ENCODE measurements at places on chromosomes 1 and 21. TPM values are rescaled to one million over a fixed set of nuclear protein-coding genes. Genes with fewer than 3 reads are reported as not detected.

DNA sequence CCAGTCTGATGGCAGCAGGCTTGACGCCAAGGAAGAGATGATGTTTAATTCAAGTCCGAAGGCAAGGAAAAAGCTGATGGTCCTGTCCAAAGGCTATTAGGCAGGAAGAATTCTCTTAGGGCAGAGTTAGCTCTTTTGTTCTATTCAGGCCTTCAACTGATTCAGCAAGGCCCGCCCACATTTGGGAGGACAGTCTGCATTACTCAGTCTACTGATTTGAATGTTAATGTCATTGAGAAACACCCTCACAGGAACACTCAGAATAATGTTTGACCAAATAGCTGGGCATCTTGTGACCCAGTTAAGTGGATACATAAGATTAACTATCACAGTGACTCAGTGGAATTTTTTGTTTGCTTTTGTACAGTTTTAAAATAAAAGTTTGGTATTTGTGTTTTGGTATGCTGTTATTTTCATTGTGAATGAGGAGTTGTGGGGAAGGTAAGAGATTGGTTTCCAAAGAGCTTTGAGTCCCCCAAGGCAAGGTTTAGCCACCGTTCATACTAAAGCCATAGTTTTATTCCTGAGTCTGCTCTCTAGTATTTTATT lies 1.7 kb upstream of the ZNF691 start:
- no peak for DNase-seq

The CYP4X1 gene
- total RNA-seq, result not detected

The ADCY10 gene
- 0.96 TPM for total RNA-seq

The WNT3A gene
- total RNA-seq, result not detected

DNA sequence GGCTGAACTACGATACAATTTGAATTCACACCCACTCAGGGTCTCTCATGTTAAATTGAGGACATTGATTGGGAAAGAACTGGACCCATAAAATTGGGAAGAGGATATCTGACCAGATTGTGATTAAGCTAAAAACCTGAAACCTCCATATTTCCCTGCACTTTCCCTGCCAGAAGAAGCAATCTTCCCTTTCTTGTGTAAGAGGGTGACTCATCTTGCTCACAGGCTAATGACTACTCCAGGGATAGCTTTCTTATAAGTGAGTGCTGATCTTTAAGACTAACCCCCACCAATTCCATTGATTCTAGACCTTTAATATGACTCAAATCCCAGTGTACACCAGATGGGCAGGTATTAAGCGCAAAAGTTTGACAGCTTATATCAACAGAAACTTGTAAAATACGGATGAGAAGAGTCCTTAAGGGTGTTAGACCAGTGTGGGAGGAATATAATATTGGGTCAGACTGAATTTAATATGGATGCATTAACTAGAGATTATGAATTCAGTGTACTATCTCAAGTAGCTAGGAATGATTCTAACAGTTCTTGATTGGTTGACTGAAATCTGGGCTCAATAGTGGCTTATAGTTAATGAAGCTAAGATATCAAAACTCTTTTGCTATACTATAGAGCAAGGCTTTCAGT lies 12.1 kb upstream of the SGIP1 start:
- DNase-seq, result no peak

DNA sequence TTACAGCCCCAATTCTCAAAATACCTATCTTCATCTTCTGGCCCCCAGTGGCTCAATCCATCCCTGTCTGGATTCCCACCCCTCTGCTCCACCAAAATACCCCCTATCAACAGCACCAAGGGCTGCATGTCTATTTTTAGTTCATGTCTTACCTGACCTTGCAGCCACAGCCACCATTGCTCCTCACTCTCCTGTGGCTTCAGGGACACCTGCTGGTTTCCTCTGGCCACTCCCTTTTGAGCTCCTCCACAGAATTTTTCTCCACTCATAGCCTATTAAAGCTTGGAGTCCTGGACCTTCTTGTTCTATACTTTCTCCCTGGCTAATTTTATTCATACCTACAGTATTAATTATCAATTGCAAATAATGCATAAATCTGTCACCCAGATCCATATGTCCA lies 125.3 kb upstream of the NGF start:
- DNase-seq, result no peak

- no peak for DNase-seq
Observed at GRCh38 chr1:38699330-38700076, 160.1 kb downstream of the RRAGC start.

- no peak for DNase-seq
Observed at GRCh38 chr1:43957407-43958040, 10.8 kb downstream of the IPO13 start.

DNA sequence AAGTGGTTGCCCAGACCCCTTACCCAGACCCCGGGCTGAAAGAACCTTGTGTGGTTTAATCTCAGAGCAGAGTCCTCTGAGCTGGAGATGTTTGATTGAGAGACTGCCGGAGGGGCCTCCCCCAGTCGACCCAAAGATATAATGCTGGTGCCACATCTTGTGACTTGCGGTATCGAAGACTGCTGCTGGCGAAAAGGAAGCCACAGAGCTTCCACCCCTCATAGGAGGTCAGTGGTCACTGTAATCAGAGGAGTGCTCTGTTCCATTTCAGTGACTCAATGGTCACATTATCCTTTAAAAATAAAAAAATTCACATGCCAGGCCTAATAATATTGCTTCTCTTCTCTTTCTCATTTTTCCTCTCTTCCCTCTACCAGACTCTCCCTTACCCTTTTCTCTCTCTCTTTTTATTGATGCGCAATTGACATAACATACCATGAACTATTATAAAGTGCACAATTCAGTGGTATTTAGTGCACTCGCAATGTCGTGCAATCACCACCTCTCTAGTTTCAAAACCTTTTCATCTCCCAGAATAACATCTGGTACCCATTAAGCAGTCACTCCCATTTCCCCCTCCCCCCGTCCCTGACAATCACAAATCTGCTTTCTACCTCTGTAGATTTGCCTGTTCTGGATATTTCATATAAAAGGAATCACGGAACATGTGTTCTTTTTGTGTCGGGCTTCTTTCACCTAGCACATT lies 52.6 kb upstream of the LYST start:
- DNase-seq, result no peak

The PAX7 gene
- total RNA-seq, result not detected

GRCh38 chr1:152870831-152871730 lies 7.0 kb upstream of the SMCP start:
- no peak for DNase-seq

DNA sequence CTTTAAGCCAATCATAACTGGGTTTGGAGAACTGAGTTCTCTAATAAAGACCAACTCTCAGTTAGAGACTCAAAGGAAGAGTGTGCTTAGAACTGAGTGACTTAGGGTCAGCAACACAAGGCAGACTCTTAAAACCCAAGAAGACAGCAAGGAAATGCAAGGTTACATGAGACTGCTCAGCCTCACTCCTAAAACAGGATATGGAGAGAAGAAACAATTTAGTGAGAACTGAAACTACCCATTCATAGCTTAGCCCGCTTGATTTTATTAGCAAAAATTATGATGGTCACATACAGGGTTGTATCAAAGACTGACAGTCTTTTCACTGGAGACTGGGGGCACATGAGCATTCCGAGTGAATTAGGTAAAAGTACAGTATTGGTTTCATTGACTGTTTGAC lies 78.9 kb upstream of the DMRTA2 start:
- no peak for DNase-seq

DNA sequence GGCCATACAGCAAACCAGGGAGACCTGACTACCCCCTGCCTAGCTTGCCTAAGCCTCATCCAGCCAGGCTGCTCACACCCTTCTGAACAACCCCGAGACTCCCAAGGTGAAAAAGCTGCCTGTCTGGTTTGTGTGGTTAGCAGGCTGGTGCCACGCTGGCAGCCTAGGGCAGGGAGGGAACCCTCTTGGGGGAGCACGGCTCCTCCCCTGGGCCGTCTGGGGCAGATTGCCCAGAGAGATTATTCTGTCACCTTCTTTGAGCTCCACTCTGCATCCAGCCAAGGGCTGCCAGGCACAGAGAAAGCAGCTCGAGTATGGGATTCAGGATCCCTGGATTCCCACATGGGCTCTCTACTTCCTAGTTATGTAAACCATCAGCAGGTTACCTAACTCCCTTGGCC lies 27.5 kb upstream of the TCEA3 start:
- peak; percentile 62 for DNase-seq

DNA sequence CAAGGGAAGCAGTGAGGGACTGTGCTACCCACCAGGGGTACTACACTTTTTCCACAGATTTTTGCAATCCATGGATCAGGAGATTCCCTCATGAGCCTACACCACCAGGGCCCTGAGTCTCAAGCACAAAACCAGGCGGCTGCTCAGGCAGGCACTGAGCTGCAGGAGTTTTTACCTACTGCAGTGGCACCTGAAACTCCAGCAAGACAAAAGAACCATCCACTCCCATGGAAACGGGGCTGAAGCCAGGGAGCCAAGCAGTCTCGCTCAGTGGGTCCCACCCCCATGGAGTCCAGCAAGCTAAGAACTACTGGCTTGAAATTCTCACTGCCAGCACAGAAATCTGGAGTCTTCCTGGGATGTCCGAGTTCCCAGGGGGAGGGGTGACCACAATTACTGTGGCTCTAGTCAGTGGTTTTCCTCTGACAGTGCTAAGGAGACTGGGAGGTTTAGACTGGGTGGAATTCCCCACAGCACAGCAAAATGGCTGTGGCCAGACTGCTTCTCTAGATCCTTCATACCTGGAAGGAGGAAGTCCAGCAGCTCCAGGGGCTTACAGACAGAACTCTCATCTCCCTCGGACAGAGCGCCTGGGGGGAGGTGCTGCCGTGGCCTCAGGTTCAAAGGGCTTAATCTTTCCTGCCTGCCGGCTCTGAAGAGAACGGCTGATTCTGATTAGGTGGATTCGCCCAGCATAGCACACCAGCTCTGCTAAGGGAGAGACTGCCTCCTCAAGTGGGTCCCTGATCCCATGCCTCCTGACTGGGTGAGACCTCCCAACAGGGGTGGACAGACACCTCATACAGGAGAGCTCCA lies 437.8 kb downstream of the LTN1 start:
- no peak for DNase-seq

GRCh38 chr1:206742719-206743383 lies 27.7 kb upstream of the IL19 start:
- DNase-seq, result no peak

- no peak for DNase-seq
Observed at GRCh38 chr21:43721939-43722338, 3.0 kb downstream of the PDXK start.
